Left ventricle myocardium inferior (tissue), 1 donor: ENCODE measurements at places on chromosomes 11 and 22. TPM values are rescaled to one million over a fixed set of nuclear protein-coding genes. Genes with fewer than 3 reads are reported as not detected.

DNA sequence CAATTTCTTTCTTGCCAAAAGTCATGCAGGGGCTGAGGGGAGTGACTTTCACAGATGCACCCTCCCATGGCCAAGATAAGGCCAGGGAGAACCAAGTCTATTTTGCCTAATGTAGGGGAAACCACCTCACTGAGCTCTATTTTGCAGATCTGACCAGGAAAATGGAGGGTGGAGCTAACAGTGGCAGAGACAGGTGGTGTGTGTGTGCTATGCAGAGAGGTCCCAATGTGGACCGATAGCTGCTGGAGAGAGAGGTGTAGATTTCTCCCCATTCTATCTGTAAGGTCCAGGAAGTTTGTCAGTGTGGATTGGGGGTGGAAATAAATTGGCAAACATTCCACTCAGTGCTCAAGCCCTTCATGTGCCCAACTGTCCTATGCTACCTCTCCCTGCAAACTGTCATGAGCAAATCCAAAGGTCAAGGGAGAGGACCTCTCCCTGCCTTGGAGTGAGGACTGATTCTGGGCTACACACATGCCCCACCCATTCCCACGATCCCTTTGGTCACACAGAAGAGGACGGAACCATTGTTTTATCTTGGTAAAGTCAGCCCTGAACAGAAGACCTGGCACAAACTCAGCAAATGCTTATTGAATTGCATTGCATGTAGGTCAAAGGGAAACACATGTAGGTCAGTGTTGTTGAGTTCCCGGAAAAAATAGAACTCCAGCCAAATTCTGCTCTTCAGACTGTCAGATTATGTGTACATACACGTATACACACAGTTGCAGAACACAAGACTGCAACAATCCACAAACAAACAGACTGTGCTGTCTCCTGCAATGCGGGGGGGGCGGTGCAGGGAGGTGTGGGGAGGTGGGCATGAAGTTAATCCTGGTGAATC is 65.9 kb downstream of the C11orf58 start:
- no peak overlapping the region for H3K4me3 ChIP-seq
- no peaks in the 10 kb centered on the region for H3K36me3 ChIP-seq
- H3K27me3 ChIP-seq = no peaks in the 10 kb centered on the region

The PLAAT2 gene
- total RNA-seq = not detected

DNA sequence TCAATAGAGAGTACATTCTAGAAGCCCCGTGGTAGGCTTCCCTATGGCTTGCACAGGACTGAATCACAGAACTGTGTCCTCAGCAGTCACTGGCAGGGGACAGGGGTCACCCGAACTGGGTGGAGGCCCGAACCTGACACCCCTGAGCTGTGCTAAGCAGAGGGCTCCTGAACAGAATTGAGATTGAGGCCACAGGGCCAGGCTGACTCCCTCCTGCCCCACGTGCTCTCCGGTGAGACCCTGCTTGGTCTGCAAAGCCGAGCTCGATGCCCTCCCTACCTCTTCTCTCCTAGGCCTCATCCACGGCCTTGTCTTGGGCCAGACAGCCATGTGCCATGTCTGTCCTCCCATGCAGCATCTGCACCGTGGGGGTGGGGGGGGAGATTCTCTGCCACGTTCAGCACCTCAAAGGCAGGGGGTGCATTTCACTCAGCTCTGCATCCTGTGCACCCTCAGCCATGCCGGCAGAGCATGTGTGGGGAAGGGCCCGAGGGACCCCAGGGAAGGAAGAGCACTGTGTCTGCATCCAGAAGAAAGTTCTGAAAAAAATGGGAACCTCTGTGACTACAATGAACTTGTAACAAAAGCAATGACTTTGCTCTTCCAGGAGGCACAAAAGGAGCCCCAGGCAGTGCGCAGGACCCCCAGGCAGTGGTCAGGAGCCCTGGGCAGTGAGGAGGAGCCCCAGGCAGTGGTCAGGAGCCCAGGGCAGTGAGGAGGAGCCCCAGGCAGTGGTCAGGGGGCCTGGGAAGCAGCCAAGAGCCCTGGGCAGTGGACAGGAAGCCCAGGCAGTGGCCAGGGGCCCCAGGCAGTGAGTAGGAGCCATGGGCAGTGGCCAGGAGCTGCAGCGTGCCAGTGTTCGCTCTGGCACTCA is 76.7 kb upstream of the SEPTIN5 start:
- H3K36me3 ChIP-seq = no peaks in the 10 kb centered on the region
- H3K4me1 ChIP-seq = no peaks in the 10 kb centered on the region
- H3K4me3 ChIP-seq = no peak overlapping the region
- H3K27me3 ChIP-seq = peaks cover 21% of the 10 kb centered on the region
- no peak for DNase-seq
- H3K27ac ChIP-seq = no peak overlapping the region

The VPREB3 gene
- total RNA-seq = 0.69 TPM

The GGT5 gene
- 21.1 TPM for total RNA-seq

DNA sequence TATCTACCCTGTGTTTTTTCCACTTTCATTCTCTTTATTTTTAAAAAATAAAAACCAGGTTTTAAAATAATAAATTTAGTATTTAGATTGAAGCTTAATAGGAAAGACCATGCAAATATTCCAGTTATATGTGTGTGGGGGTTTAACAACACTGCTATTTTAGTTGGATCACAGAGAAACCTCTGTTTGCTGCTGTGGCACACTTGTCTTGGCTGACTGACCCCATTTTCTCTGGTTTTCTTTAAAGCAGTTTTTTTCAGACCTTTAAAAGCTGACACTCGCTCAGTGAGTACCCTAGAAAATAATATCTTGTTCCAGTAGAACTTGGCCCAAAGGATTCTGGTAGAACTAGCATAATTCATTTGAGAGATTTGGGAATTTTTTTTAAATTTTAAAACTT is 31.6 kb downstream of the ACER3 start:
- H3K36me3 ChIP-seq = no peaks in the 10 kb centered on the region
- H3K27ac ChIP-seq = no peak overlapping the region

DNA sequence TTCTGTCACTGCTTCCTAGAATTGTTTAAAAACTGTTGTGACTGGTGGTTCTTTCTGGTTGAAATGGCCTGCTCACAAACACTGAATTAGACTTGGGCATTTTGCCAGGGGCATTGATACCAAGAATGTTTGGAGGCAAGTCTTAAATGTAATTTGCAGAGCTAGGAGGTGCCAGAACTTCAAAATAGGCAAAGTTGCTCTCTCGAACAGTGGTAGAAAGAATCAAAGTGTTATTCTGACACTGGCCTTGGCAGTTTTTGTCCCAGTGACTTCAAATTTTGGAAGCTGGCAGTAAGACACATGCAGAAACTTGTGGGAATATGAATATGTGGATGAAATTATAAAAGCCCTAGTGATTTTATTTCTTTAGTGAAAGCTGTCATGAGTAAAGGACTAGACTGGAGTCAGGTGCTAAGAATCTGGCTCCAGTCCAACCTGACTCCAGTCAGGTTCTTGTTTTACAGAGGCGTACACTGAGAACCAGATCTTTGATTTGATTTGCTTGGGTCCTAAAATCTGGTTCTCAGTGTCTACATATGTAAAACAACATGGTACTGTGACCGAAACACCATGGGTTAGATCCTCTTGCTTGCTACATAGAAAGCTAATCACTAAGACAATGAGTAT is 20.9 kb downstream of the SVIP start:
- peaks cover 32% of the 10 kb centered on the region for H3K4me1 ChIP-seq
- peak overlapping the region; percentile 60 for H3K27ac ChIP-seq
- DNase-seq = no peak
- H3K36me3 ChIP-seq = peaks cover 3% of the 10 kb centered on the region

- H3K27me3 ChIP-seq = no peaks in the 10 kb centered on the region
- no peak overlapping the region for H3K4me3 ChIP-seq
- H3K36me3 ChIP-seq = peaks cover 10% of the 10 kb centered on the region
- H3K27ac ChIP-seq = no peak overlapping the region
- peaks cover 3% of the 10 kb centered on the region for H3K4me1 ChIP-seq
These were observed 85.0 kb downstream of the CD44 start for GRCh38 chr11:35223991-35224390.

- no peak overlapping the region for H3K27ac ChIP-seq
- no peak for DNase-seq
- H3K4me1 ChIP-seq = peaks cover 30% of the 10 kb centered on the region
- H3K36me3 ChIP-seq = no peaks in the 10 kb centered on the region
These were observed 42.6 kb upstream of the TUB start for GRCh38 chr11:8038393-8038792.

DNA sequence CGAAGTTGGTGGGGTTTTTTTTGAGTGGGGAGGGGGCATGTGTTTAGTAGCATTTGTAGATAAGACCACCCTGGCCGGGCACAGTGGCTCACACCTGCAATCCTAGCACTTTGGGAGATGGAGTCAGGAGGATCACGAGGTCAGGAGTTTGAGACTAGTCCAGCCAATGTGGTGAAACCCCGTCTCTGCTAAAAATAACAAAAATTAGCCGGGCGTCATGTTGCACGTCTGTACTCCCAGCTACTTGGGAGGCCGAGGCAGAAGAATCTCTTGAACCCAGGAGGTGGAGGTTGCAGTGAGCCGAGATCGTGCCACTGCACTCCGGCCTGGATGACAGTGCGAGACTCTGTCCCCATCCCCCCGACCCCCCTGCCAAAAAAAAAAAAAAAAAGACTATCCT is 34.6 kb downstream of the CECR2 start:
- H3K4me1 ChIP-seq = peaks cover 37% of the 10 kb centered on the region
- H3K36me3 ChIP-seq = no peaks in the 10 kb centered on the region
- no peak for DNase-seq
- H3K4me3 ChIP-seq = no peak overlapping the region
- H3K27ac ChIP-seq = no peak overlapping the region
- no peaks in the 10 kb centered on the region for H3K27me3 ChIP-seq

- H3K27ac ChIP-seq = peak overlapping the region; percentile 95
- no peaks in the 10 kb centered on the region for H3K36me3 ChIP-seq
- peak overlapping the region; percentile 52 for H3K4me3 ChIP-seq
- DNase-seq = no peak
- peaks cover 85% of the 10 kb centered on the region for H3K4me1 ChIP-seq
These were observed 4.1 kb downstream of the C11orf52 start for GRCh38 chr11:111922803-111923202.

The OR4C5 gene
- not detected for total RNA-seq

The PLA2G6 gene
- total RNA-seq = 14.1 TPM

DNA sequence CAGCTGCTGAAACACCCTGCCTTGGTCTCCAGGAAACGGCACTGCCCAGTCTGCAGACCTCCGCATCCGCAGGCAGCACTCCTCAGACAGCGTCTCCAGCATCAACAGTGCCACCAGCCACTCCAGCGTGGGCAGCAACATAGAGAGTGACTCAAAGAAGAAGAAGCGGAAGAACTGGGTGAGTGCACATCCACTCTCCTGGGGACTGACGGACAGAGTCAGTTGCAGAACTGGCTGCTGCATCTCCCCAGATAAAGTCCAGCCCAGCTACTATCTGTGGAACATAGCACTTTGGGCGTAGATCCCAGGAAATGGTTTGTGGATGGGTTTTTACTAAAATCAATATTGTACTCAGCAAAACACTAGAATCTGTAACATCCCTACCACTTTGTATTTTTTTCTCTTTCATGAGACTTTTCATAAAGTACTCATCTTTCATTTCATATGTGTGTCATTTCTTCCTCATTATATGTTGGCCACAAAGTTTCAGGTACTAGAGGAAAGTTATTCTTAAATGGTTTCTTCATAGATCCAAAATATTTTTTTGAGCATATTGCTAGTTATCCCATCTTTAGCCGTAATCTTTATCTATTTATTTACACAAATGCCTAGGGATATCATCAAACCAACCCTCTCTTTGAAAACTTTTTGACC is 80.1 kb downstream of the DBX1 start:
- no peak overlapping the region for H3K27ac ChIP-seq
- H3K4me3 ChIP-seq = no peak overlapping the region
- no peak for DNase-seq
- H3K4me1 ChIP-seq = no peaks in the 10 kb centered on the region
- H3K27me3 ChIP-seq = no peaks in the 10 kb centered on the region

The THAP12 gene
- total RNA-seq = 20.5 TPM

GRCh38 chr11:692824-693414 is 2.1 kb downstream of the DEAF1 start:
- no peaks in the 10 kb centered on the region for H3K27me3 ChIP-seq
- peaks cover 61% of the 10 kb centered on the region for H3K4me1 ChIP-seq
- peaks cover 17% of the 10 kb centered on the region for H3K36me3 ChIP-seq
- DNase-seq = no peak
- peak overlapping the region; percentile 89 for H3K4me3 ChIP-seq
- H3K27ac ChIP-seq = peak overlapping the region; percentile 99

DNA sequence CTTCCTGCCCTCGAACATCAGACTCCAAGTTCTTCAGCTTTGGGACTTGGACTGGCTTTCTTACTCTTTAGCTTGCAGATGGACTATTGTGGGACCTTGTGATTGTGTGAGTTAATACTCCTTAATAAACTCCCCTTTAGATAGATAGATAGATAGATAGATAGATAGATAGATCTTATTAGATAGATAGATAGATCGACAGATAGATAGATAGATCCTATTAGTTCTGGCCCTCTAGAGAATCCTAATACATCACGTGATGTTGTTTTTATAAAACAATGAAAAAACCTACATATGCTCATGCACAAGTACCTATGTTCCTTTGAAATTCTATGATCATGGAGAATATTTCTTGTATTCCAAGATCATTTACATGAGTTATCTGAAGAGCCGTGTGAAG is 23.9 kb downstream of the APOBEC3H start:
- no peak for DNase-seq
- no peak overlapping the region for H3K4me3 ChIP-seq
- peaks cover 2% of the 10 kb centered on the region for H3K4me1 ChIP-seq
- H3K36me3 ChIP-seq = no peaks in the 10 kb centered on the region
- no peak overlapping the region for H3K27ac ChIP-seq
